Keratinocyte (primary cell): ENCODE measurements at places on chromosomes 13 and 19.

DNA sequence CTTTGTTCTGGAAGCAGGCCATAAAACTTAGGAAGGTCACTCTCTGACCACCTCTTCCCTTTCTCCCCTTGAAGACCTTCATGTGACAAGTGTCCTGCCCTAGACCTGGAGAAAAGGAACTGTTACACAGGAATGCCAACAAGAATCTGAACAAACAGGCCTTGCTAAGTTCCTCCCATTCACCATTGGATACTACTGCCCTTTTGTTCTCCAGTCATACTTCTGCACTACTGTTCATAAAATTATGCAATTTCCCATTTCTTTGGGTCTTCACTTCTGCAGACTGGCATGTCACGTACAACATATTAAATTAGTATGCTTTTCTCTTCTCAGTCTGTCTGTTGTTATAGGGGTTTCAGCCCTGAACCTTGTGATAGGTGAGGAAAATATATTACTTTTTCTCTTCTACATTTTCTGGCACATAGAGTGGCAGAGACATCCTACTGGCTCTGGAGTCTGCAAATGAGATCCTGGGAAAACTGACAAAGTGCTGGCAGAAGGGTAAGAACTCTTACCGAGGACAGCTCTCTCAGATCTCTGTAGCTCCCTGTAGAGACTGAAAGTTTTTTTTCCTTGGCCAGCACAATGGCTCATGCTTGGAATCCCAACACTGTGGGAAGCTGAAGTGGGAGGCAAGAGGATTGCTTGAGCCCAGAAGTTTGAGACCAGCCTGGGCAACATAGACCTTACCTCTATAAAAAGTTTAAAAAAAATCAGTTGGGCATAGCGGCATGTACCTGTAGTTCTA, 87.6 kb upstream of the SPRY2 start:
- H3K4me1 ChIP-seq: no peaks in the 10 kb centered on the region
- no peak overlapping the region for H3K4me3 ChIP-seq
- no peak overlapping the region for H3K27ac ChIP-seq
- H3K27me3 ChIP-seq: no peaks in the 10 kb centered on the region
- no peak for DNase-seq
- H3K36me3 ChIP-seq: no peaks in the 10 kb centered on the region

GRCh38 chr19:52248241-52248640, 21.1 kb upstream of the ZNF766 start:
- no peaks in the 10 kb centered on the region for H3K27me3 ChIP-seq
- no peak for DNase-seq
- no peak overlapping the region for H3K4me3 ChIP-seq
- H3K4me1 ChIP-seq: no peaks in the 10 kb centered on the region

- H3K27me3 ChIP-seq: no peaks in the 10 kb centered on the region
- H3K4me3 ChIP-seq: no peak overlapping the region
- H3K36me3 ChIP-seq: no peaks in the 10 kb centered on the region
- no peak overlapping the region for H3K27ac ChIP-seq
These were observed 818.4 kb downstream of the DIAPH3 start for GRCh38 chr13:59345311-59345710.

- H3K4me1 ChIP-seq: peaks cover 13% of the 10 kb centered on the region
- peak overlapping the region; percentile 86 for H3K27ac ChIP-seq
- no peaks in the 10 kb centered on the region for H3K27me3 ChIP-seq
- no peaks in the 10 kb centered on the region for H3K36me3 ChIP-seq
- H3K4me3 ChIP-seq: no peak overlapping the region
These were observed 41.8 kb downstream of the RFC3 start for GRCh38 chr13:33859691-33860303.

GRCh38 chr13:86402500-86402899, 603.3 kb upstream of the SLITRK6 start:
- no peak overlapping the region for H3K27ac ChIP-seq
- H3K27me3 ChIP-seq: no peaks in the 10 kb centered on the region
- H3K4me3 ChIP-seq: no peak overlapping the region
- H3K36me3 ChIP-seq: no peaks in the 10 kb centered on the region

GRCh38 chr13:47120282-47120681, 223.4 kb upstream of the HTR2A start:
- H3K27ac ChIP-seq: no peak overlapping the region
- H3K4me3 ChIP-seq: no peak overlapping the region
- peaks cover 8% of the 10 kb centered on the region for H3K4me1 ChIP-seq
- H3K36me3 ChIP-seq: no peaks in the 10 kb centered on the region
- no peak for DNase-seq
- no peaks in the 10 kb centered on the region for H3K27me3 ChIP-seq

DNA sequence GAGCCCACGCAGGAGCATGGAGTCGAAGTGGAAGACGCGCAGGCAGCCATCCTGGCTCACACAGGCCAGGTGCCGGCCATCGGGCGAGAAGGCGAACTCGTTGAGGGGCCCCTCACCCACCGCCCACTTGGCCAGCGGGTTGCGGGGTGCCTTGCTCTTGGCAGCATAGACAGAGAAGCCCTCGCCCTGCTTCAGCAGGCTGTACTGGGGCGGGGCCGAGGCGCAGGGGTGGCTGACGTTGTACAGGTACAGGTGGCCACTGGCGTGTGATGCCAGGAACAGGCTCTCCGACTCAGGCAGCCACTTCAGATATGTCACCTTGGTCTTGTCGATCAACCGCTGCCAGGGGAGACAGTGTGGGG, 4.2 kb upstream of the DMPK start:
- H3K4me3 ChIP-seq: no peak overlapping the region
- H3K27ac ChIP-seq: no peak overlapping the region
- H3K36me3 ChIP-seq: peaks cover 9% of the 10 kb centered on the region
- no peaks in the 10 kb centered on the region for H3K27me3 ChIP-seq

GRCh38 chr19:18293642-18294466, 12.4 kb upstream of the JUND start:
- H3K4me1 ChIP-seq: peaks cover 16% of the 10 kb centered on the region
- DNase-seq: no peak
- no peak overlapping the region for H3K4me3 ChIP-seq
- no peaks in the 10 kb centered on the region for H3K27me3 ChIP-seq
- H3K27ac ChIP-seq: no peak overlapping the region

GRCh38 chr13:50598338-50598737, 245.2 kb downstream of the DLEU7 start:
- H3K4me3 ChIP-seq: no peak overlapping the region
- H3K27ac ChIP-seq: no peak overlapping the region
- H3K4me1 ChIP-seq: no peaks in the 10 kb centered on the region

DNA sequence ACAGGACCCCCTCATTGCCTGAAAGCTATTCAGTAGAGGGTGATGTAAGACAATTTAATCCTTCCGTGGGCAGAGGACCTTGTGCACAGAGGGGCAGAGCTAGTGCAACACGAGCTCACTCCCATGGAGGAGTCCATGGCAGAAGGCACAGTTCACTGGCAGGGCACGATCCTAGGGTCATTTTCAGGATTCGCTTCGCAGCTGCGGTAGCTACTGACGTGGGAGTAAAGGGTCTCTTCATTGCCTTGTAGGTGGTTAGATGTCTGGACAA, 207.8 kb downstream of the FOXO1 start:
- no peak overlapping the region for H3K4me3 ChIP-seq
- no peak overlapping the region for H3K27ac ChIP-seq
- peaks cover 4% of the 10 kb centered on the region for H3K4me1 ChIP-seq
- no peaks in the 10 kb centered on the region for H3K36me3 ChIP-seq
- no peak for DNase-seq

DNA sequence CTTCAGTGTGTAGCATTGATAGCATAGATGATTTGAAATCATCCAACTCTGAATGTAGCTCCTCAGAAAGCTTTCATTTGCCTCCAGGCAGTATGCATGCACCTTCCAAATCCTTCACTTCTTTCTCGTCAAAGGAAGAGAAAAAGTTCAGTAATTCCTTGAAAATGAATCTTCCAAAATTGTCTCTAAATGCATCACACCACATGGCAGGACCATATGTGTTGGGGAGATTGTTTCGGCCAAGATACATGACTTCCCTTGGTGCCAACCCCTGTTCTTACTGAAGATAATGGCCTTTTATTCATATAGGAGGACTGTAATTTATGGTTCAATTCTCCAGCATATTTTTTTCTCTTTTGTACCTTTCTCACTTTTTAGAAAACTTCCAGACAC, 315.6 kb upstream of the SPRY2 start:
- H3K27ac ChIP-seq: no peak overlapping the region
- H3K36me3 ChIP-seq: no peaks in the 10 kb centered on the region
- no peak for DNase-seq
- peaks cover 9% of the 10 kb centered on the region for H3K27me3 ChIP-seq
- no peak overlapping the region for H3K4me3 ChIP-seq
- no peaks in the 10 kb centered on the region for H3K4me1 ChIP-seq

DNA sequence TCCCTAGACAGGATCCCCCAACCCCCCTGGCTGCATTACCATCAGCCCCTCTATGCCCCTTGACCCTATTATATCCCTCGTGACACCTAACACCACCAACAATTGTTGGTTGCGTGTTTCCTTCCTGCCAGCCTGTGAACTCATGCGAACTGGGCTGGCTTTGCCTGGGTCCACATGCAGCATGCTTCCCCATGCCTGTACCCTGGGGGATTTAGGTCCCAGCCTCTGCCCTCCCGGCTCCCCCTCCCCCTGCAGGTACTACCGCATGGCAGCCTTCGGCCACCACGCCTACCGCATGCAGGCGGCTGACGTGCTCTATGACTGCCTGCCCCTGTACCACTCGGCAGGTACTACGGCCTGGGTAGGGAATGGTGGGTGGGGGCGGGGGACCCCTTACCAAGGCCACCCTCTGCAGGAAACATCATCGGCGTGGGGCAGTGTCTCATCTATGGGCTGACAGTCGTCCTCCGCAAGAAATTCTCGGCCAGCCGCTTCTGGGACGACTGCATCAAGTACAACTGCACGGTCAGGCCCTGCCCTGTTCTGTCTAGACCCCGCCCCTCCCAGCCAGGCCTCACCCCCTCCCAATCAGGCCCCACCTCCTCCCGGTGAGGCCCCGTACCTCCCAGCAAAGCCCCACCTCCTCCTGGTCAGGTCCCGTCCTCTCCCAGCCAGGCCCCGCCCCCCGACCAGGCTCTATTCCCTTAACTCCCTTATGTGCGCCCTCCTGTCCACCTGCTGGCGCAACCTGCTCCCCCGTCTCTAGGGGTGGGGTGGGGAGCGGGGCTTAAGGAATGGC, 18.5 kb downstream of the SLC27A1 start:
- peak overlapping the region; percentile 18 for H3K27ac ChIP-seq
- H3K27me3 ChIP-seq: no peaks in the 10 kb centered on the region
- H3K4me3 ChIP-seq: no peak overlapping the region
- DNase-seq: no peak

DNA sequence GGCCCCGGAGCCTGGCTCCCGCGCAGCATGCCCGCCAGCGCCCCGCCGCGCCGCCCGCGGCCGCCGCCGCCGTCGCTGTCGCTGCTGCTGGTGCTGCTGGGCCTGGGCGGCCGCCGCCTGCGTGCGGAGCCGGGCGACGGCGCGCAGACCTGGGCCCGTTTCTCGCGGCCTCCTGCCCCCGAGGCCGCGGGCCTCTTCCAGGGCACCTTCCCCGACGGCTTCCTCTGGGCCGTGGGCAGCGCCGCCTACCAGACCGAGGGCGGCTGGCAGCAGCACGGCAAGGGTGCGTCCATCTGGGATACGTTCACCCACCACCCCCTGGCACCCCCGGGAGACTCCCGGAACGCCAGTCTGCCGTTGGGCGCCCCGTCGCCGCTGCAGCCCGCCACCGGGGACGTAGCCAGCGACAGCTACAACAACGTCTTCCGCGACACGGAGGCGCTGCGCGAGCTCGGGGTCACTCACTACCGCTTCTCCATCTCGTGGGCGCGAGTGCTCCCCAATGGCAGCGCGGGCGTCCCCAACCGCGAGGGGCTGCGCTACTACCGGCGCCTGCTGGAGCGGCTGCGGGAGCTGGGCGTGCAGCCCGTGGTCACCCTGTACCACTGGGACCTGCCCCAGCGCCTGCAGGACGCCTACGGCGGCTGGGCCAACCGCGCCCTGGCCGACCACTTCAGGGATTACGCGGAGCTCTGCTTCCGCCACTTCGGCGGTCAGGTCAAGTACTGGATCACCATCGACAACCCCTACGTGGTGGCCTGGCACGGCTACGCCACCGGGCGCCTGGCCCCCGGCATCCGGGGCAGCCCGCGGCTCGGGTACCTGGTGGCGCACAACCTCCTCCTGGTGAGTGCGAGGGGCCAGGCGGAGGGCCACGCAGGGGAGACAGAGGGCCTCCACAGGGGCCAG, at the start of gene KL:
Gene KL, plus strand, starts transcription at position 10 of the 909 bp plus-strand sequence. Its CDS starts 18 bp downstream, at position 28.
- H3K36me3 ChIP-seq: no peaks in the 10 kb centered on the region
- no peak within 1 kb of the TSS for H3K27ac ChIP-seq
- H3K4me1 ChIP-seq: peaks cover 2% of the 10 kb centered on the region
- no peak for DNase-seq
- peaks cover 61% of the 10 kb centered on the region for H3K27me3 ChIP-seq

GRCh38 chr19:54938906-54939305, 8.4 kb downstream of the NLRP7 start:
- no peak overlapping the region for H3K4me3 ChIP-seq
- no peaks in the 10 kb centered on the region for H3K36me3 ChIP-seq
- no peak overlapping the region for H3K27ac ChIP-seq
- DNase-seq: no peak
- no peaks in the 10 kb centered on the region for H3K27me3 ChIP-seq

DNA sequence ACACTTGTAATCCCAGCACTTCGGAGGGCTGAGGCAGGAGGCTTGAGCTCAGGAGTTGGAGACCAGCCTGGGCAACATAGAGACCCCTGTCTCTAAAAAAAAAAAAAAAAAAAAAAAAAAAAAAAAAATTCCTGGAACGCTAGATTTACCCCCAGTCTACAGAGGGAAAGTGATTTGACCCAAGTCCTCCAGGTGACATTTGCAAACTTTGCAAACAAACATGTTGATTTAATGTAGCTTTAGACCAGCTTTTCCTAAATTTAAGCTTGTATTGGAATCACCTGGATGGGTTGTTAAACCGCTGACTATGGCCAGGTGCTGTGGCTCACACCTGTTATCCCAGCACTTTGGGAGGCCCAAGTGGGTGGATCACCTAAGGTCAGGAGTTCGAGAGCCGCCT, 8.4 kb downstream of the CPT1C start:
- no peak overlapping the region for H3K4me3 ChIP-seq
- DNase-seq: no peak
- peaks cover 14% of the 10 kb centered on the region for H3K27me3 ChIP-seq
- H3K36me3 ChIP-seq: no peaks in the 10 kb centered on the region
- H3K4me1 ChIP-seq: no peaks in the 10 kb centered on the region

DNA sequence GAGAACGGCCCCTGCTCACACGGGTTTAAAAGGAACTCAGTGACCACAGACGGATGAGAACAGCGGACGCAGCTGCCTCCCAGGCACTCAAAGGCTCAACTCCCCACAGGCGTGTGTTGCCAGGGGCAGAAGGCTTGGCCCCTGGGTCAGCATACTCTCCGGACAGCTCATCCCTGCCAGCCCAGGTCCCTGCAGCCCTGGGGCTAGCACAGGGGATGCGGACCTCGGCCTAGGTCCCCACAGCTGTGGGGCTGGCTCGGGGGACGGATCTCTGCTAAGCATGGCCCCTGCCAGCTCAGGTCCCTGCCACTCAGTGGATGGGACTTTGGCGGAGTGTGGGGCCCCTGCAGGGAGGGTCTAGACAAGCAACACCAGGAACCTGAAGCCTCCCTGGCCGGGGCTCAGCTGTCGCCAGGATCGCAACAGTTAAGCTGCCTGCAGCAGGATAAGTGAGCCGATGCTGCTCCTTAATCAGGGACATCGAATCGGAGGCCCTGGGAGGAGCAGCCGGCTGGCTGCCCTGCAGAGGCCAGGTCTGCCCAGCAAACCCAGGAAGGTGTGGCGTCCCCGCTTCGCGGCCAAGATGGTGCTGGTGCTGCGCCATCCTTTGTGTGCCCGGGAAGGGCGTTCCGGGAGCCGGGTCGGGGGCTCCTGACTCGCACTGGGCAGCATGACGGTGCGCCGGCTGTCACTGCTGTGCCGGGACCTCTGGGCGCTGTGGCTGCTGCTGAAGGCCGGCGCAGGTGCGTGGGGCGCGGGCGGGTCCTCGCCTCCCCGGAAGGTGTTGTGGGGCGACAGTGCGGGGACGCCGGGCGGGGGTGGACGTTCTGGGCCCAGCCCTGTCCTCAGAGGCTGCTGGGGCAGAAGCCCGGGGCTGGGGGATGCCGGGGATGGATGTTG, 32.5 kb downstream of the MCF2L start:
- H3K4me3 ChIP-seq: no peak overlapping the region
- no peaks in the 10 kb centered on the region for H3K4me1 ChIP-seq
- peaks cover 56% of the 10 kb centered on the region for H3K27me3 ChIP-seq
- no peak overlapping the region for H3K27ac ChIP-seq
